ENCODE measurements at places on chromosomes 1 and 21. TPM values are rescaled to one million over a fixed set of nuclear protein-coding genes. Genes with fewer than 3 reads are reported as not detected.

DNA sequence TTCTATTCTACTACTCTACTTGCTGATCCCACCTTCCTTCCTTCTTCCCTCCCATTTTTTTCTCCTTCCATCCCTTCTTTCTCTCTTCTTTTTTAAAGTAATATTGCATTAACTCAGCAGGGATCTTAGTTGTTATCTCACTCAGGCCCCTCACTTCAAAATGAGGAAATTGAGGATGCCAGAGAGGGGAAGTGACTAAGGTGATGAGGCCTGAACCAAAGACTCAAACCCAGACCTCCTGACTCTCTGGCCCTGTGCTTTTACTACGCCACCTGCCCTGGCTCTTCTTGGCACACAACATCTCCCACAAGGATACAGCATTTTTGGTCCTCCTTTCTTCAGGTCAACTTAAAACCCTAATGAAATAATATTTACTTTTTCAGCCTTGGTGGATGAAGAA lies 151.7 kb upstream of the ZNF648 start:
- DNase-seq, result no peak

- no peak for DNase-seq
Observed at GRCh38 chr1:204894606-204895005, 23.9 kb downstream of the NFASC start.

KCNT2 gene
- total RNA-seq, result not detected

GRCh38 chr1:18344755-18345154 lies 136.0 kb upstream of the KLHDC7A start:
- no peak for DNase-seq

DNA sequence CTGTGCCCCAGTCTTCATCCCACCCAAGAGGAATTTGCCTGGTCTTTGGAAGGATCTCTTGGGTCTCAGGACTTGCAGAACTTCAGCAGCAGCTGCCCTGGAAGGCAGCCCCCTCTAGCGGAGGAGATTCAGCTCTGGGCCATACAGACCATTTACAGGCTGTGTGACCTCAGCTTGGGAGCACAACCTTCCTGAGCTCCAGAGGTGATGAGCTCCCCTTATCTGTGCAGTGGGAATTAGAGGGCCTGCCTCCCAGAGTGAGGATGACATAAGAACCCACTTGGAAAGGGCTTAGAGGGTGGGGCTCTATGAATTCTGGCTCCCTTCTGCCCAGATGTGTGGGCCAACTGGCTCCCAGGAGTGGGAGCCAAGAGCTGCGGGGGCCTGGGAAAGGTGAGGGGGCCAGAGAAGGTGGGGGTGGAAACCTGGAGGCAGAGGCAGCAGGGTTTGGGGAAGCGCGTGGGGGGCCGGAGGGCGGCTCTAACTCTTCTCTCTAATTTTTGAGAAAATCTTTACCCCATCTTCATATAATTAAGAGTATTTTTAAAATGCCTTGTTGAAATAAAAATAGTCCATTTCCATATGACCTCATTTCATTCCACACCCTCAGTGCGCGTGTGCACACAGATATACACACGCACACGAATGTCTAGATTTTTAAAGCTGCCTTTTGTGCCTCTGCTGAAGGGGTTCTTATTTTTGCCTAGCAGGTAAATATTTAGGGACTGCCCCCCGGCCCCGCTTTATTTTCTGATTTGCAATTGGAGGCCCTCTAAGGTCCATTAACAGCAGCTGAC lies 21.5 kb downstream of the EPHB2 start:
- no peak for DNase-seq

CD53 gene
- total RNA-seq, result 313 TPM

DNA sequence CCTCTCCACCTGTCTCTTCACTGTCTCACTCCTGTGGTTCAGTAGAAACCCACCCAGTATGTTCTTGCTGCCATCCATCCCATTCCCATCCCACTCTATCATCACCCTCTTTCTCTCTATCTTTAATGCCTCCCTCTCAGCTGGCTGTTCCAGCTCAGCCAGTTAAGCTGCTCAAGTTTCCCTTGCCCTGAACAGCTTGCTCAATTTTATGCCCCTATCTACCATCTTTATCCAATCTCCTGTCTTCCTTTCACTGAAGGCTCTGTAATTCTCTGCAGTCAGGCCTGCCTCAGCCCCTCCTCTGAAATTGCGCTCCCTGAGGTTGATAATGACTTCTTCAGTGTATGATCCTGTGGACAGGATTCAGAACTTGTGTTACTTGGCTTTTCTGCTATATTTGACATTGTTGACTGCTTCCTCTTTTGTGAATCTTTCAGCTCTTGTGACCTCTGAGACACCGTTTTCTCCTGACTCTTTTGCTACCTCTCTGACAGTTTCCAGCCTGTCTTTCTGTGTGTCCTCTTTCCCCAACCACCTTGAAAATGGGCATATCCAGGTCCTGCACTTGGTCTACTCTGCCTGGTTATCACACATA lies 13.9 kb upstream of the BCAR3 start:
- DNase-seq, result no peak

DNA sequence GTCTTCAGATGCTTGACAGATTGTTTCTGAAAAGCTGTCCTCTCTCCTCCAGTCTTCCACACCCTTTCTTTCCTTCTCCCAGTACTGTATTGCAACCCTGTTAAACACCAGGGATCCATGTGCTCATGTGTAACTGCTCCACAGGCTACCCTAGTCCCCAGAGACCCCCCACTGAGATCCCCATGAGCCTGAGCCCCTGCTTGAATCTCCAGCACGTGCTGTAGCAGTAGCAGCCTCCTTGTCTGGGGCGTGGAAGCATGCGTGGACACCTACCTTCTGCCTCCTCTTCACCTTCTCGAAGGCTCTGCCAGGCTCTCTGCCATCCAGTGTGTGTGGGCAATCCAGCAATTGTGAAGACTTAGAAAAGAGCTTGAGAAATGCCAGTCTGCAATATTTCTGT lies 25.2 kb downstream of the GPR137B start:
- DNase-seq, result no peak

- DNase-seq, result no peak
Observed at GRCh38 chr21:45817345-45817744, 164.2 kb upstream of the COL6A1 start.

DNA sequence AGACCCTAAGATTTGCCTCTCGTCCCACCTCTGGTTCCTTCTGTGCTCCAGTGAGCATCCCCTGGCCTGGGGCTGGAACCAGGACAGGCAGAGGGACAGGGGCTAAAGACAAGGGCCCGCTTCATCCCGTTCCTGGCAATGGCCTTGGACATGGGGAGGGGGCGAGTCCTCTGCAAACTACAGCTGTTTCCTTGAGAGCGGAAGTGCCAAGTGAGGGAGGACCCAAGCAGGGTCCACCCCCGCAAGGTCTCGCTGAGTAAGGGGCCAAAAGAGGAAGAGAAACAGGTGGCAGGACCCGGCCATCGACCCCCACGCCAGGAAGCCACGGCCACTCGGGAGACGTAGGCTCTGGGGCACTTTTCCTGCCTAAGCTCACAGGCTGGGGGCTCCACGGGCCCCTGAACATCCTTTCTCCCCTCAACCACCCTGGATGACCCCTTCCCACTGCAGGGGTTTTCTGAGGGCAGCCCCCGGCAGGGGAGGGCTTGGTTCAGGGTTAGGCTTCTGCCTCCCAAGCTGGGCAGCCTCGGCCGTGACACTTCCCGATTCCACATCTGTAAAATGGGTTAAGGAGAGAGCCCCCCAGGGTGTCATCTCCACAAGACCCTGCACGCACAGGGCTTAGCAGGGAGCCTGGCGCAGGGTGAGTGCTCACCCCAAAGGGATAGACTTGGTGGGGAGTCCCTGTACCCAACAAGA lies 17.9 kb upstream of the PLEKHG5 start:
- no peak for DNase-seq

LCE1C gene
- not detected for total RNA-seq

GRCh38 chr1:230979952-230980351 lies 1.1 kb downstream of the ARV1 start:
- no peak for DNase-seq

KRTAP11-1 gene
- total RNA-seq, result not detected

HES2 gene
- not detected for total RNA-seq

DNA sequence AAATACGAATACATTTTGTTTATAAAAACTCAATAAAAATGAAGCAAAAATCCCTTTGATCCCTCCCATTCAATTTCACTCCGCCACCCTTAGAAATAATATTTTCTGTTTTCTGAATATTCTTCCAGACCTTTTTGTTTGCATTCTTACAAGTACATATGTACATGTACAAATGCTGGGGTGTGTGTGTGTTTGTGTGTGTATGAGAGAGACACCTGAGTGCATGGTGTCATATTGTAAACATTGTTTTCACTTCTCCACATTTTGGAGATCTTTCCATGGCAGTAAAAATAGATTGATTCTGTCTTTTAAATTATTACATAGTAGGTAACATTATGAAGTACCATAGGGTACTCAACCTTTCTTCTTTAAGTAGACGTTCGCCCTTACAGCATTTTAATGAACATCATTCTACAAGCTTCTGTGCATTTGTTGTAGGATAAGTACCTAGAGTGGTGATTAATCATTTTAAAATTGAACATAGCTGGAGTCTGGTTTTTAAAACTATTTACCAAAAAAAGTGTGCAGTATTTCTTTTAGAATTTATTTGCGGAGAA lies 1.3 kb upstream of the MPC2 start:
- no peak for DNase-seq

TRMT1L gene
- total RNA-seq, result 26.8 TPM

ZSWIM5 gene
- 1.2 TPM for total RNA-seq

TNNI3K gene
- total RNA-seq, result not detected

GRCh38 chr1:205298191-205298994 lies 23.2 kb downstream of the NUAK2 start:
- DNase-seq, result no peak

MPL gene
- not detected for total RNA-seq

GRCh38 chr1:241513378-241513777 lies 6.2 kb downstream of the FH start:
- DNase-seq, result no peak

- DNase-seq, result no peak
Observed at GRCh38 chr1:206723805-206724472, 39.2 kb downstream of the MAPKAPK2 start.

CSF3R gene
- total RNA-seq, result 0.44 TPM

GRCh38 chr1:42942444-42942843 lies 16.2 kb downstream of the SLC2A1 start:
- no peak for DNase-seq

GRCh38 chr1:33818071-33818470 lies 45.8 kb upstream of the HMGB4 start:
- no peak for DNase-seq

- no peak for DNase-seq
Observed at GRCh38 chr1:194862129-194862528, 1675.7 kb upstream of the B3GALT2 start.

GRCh38 chr1:229627003-229627402 lies 956 bp downstream of the URB2 start:
- no peak for DNase-seq

- no peak for DNase-seq
Observed at GRCh38 chr1:75353051-75353450, 218.9 kb downstream of the LHX8 start.

CLEC20A gene
- total RNA-seq, result not detected

TAS1R1 gene
- total RNA-seq, result not detected

DNA sequence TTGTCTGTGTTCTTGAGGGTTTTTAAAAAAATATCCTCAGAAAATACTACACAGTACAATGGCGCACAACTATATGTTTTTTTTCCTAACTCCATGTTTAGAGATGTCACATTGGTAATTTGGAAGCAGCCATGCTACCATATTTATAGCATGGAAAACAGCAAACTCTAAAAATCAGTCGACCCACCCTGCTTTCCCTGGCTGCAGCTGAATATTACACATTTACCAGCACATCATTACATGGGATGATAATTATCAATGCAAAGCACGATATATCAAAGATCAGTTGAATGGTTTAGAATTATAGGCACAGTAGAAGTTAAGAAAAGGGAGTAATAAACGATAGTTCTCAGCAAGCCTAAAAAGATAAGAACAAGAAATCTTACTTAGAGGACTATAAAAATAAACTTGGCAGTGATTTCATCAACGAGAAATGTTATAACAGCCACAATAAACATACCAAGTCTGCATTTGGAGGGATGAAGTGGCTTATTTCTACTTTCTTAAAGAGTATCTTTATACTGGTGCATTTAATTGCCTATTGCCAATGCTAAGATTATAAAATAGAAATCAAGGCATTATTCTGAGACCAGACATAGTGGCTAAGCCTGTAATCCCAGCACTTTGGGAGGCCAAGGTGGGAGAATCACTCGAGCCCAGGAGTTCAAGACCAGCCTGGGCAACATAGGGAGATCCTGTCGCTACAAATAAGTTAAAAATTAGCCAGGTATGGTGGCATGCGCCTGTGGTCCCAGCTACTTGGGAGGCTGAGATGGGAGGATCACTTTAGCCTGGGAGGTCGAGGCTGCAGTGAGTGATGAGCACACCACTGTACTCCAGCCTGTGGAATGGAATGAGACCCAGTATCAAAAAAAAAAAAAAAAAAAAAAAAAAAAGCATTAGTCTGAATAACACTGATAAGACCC lies 43.4 kb downstream of the WDR64 start:
- no peak for DNase-seq

DNA sequence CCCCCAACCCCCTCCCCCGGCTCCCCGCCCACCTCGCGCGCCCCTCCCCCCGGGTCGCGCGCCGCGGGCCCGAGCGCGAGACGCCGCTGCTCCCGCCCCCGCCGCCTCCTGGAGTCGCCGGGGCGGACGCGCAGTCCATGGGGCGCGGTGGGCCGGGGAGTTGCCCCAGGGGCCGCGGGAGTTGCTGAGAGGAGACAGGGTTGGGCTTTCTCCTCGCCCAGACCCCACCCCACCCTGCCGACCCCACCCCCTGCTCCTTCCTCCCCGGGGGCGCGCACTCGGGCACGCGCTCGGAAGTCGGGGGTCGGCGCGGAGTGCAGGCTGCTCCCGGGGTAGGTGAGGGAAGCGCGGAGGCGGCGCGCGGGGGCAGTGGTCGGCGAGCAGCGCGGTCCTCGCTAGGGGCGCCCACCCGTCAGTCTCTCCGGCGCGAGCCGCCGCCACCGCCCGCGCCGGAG lies at the start of gene LAMC1:
TSS of gene LAMC1 (plus strand) at position 275 of the 455 bp plus-strand sequence. CDS start 297 bp downstream, outside the sequence.
- peak; percentile 7 for DNase-seq

DNA sequence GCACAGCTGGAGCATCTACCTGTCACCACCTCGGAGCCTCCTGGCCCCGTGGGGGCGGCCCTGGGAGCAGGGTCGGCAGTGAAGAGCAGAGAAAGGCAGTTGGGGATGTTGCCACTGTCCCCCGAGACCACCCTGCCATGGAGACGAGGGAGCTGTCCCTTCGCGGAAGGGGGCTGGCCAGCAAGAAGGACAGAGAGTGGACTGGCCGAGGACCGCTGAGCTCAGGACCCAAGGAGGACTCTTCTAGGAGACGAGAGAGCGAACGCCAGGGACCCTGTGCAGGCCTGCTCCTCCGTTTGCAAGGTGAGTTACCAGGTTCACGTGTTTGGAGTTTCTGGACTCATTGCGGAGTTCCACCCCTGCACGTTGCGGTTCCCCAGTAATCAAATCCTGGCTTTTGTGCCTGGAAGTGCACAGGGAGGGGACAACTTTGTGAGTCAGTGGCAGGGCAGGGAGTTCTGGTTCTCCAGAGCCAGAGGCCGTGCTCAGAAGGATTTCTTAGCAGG lies 5.6 kb upstream of the POFUT2 start:
- DNase-seq, result no peak

GRCh38 chr1:239742416-239743109 lies 349.1 kb upstream of the FMN2 start:
- DNase-seq, result no peak
